Hematopoietic multipotent progenitor cell treated with erythropoietin and hydrocortisone succinate and interleukin-3 and kit ligand, for 8 days (in vitro differentiated cells): ENCODE measurements at places on chromosomes 6 and 20.

DNA sequence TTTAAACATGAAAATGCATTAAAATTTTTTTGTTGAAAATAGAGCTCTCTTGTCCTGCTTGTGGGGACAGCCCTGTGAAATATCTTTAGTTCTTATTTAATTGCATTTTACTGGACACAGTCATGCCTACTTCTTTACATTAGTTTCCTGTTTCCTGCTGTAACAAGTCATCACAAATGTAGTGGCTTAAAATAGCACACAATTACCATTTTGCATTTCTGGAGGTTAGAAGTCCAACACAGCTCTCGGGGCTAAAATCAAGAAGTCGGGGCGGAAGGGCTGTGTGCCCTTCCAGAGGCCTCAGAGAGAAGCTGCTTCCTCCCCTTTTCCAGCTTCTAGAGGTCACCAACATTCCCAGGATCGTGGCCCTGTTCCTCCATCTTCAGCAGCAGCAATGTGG is 29.4 kb downstream of the PNLDC1 start:
- DNase-seq: no peak

- DNase-seq: no peak
These were observed 47.4 kb upstream of the FAM83D start for GRCh38 chr20:38878866-38879265.

- no peak for DNase-seq
These were observed 12.5 kb upstream of the PANK2 start for GRCh38 chr20:3876676-3877075.

- DNase-seq: peak; percentile 41
These were observed 19.7 kb downstream of the PROCR start for GRCh38 chr20:35191419-35192117.

GRCh38 chr6:43149265-43149664 is 21.8 kb upstream of the SRF start:
- no peak for DNase-seq

DNA sequence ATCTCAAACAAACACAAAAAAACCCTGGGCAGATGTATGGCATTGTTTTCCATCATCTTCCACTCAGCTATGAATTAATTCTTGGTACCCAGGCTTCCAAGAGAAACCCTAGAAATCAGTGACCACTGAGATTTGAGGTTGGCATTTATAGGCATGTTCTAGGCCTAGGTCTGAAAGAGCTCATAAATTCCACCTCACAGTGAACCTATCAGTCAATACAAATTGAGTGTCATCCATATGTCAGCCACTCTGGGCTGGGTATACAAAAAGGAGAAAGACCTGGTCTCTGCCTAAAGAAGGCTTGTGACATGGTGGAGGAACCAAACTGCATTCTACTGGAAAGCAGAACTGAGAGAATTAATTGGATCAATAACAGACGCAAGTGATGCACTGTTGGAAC is 30.2 kb downstream of the C20orf173 start:
- DNase-seq: no peak

- no peak for DNase-seq
These were observed 374.0 kb downstream of the HDGFL1 start for GRCh38 chr6:22943327-22943726.

DNA sequence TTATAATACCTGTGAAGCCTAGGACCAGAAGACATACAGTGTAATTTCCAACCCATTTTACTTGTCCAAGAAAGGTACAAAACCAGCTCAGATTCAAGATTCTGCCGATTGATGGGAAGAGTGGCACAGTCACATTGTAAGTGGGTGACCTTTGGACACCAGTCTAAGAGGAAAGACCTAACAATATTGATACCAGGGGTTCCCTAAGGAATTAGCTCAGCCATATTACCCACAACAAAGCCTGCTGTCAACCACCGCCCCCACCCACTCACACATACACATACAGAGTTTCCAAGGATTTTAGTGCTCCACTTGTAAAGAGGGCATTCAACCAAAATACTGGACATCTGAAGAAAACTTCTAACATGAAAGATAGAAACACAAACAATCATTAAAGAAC is 27.9 kb upstream of the TMEM181 start:
- DNase-seq: no peak

GRCh38 chr20:3072530-3073250 is 1.3 kb downstream of the OXT start:
- no peak for DNase-seq

DNA sequence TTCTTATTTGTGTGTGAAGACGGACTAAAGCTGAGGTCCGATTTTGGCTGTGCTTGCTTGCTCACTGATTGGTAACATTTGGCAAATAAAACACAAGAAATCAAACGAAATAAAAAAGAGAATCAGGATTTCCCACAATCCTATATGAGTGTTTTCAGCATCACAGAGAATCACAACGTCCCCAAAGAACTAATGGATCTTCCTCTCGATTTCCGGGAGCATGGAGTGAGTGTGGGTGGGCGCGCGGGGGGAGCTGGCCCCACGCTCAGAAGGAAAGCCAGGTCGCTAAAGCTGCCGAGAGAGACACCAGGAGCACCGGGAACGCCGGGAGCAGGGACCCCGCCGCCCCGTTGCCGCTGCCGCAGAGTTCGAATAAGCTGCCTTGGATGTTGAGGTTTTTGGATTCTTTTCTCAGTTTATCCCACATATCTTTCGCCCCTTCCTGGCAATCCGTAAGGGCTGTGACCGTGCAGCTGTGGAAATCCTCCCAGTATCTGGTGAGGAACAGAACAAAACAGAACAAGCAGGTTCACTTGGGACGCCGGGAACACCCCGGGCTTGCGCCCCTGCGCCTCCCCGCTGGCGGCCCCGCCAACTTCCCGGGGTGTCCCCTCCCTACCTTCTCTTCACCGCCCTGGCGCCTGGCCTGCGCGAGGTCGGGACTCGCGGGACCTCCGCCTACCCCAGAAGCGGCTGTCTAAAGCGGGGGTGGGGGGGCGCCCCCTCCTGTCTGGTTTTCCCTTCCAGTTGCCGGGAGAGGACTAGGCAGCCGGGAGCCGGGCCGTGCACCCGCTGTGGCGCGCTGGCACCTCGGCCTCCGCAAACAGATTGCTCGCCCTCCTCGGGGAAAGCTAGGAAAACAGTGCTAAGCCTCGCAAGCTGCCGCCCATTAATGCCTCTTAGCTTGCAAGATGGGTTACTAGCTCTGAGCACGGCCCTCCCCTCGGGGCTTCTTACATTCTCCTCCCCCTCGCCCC is 7.7 kb downstream of the NRN1 start:
- DNase-seq: no peak

- no peak for DNase-seq
These were observed 105.3 kb upstream of the SUPT3H start for GRCh38 chr6:45483021-45483420.

GRCh38 chr20:62266340-62266739 is 28.0 kb downstream of the OSBPL2 start:
- DNase-seq: no peak

DNA sequence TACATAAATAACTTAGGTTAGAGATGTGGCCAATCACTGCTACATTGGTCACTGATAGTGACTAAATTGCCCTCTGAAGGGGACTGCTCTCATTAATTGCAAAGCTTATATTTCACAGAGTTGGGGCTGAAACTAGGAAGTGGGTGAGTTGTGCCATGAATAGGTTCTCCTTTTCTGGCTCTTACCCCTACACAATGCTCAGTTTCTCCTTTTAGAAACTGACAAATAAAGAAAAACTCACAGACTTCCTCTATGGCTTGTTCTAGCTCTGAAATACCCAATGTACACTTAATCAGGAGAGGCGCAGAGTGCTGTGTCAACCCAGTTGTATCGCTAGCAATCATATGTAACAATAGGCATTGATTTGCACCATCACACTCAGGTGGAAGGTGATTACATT is 41.2 kb upstream of the PROKR2 start:
- DNase-seq: no peak

DNA sequence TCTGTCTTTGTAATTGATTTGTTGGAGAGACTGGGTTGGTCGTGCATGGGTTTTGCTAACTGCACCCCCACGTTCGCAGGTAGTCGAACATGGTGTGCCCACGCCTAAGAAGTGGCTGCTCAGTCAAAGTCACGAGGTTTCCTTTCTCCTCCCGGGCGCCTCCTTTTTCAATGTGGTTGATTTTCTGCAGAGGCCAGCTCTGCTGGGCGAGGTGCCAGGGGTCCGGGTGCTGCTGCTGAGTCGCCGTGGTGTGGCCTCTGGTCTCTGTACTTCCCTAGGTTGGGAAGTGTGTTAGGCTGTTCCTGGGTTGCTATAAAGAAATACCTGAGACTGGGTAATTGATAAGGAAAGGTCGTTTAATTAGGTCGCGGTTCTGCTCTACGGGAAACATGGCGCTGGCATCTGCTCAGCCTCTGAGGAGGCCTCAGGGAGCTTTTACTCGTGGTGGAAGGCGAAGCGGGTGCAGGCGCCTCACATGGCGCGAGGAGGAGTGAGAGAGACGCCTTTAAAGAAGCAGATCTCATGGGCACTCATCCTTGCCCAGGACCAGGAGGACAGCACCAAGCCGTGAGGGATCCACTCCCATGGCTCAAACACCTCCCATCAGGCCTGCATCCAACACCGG is 14.1 kb downstream of the OSBPL2 start:
- DNase-seq: peak; percentile 59

DNA sequence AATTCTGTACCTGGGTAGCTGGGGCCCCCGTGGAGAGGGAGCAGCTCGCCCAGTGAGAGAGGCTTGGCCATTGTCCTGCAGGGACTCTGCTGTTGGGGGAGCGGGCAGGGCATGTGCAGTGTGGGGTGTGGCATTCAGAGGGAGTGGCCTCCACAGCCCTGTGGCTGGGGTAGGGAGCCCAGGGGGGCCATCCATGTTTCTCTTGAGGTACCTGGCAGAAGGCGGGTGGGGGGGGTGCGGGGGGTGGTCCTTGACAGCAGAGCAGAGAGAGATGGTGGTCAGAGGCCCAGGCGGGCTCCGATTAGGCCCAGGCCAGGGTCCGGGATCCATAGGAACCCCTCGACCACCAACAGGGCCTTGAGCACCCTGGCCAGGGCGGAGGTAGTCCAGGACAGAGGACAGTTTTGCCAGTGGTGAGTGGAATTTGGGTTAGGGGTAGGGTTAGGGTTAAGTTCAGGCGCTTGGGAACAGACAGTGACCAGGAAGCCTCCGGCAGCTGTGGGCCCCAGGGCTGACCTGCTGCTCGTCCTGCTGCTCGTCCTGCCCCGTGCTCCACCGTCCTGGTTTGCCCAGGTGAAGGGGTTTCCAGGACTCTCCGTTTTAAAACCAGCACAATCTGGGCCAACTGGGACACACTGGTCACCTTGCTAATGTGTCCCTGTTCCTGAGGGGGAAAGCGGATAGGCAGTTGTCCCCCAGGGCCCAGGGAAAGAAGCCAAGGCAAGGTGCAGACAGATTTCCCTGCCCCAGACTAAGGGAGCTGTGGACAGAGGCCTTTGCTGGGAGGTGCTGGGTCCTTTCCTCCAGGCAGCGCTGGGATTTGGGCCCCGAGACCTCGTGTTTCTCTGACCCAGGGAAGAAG is 24.8 kb upstream of the MYT1 start:
- no peak for DNase-seq

DNA sequence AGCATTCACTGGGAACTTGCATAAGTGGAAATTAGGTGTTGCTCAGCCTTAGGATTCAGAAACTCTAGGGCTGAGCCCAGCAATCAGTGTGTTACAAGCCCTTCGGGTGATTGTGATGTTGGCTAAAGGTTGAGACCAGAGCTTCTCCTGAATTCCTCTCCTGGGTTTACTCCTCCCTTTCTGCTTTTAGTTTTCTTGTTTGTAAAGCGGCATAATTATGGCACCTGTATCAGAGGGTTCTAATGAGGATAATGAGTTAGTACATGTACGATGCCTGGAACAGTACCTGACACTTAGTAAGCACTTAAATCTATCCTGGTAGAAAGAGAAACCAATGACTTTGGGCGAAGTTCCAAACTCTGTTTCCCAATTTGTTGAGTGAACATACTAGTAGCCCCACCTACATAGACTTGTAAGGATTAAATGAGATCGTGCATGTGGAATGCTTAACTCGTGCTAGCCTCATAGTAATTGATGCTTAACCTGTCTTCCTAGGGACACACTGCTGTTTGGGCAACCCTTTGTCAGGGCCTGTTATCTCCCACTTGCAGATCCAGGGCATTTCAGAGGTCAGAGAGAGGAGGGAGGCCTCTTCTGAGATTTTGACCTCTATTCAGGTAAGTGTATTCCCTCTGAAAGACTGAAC is 932 bp upstream of the EZR start:
- peak; percentile 37 for DNase-seq

GRCh38 chr20:47011984-47012383 is 117.3 kb downstream of the EYA2 start:
- DNase-seq: no peak

DNA sequence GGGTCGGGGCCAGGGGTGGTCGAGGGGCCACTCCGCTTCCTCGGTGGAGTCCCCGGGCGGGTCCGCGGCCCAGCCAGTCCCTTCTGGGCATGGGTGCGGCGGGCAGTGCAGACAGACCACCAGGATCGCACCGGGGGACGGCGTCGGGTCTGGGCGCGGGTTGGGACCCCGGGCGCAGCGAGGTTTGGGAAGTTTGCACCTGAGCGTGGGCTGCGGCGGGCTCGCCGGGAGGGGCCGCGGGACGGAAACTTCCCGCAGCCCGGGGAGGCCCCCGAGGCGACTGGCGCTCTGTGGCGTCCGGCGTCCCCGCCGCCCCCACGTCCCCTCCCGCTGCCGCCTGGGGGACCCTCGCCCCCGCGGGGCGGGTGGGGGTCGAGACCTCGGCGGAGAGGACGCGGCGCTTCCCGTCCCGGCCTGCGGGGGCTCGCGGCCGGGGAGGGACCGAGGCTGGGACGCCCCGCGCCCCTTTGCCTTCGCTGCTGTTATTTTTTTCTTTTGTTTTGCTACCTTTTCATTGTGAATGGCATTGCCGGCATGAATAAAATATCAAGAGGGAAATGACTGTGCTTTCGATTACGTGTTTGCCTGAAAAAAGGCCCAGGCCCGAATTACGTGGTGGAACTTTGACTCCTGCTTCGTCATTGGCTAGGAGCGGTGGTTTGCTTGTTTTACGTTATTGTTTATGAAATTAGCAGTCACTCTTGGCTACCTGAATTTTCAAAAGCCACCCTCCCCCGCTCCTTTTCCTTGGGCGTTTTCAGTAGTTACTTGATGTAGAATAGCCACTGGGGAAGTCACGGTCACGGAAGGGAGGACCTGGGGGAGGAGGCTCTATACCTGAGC is 703 bp downstream of the SNX9 start:
- peak; percentile 75 for DNase-seq

GRCh38 chr20:32978009-32978335 is 26.3 kb downstream of the SUN5 start:
- DNase-seq: no peak
